T-helper 17 cell (primary cell): ENCODE measurements at places on chromosomes 11 and 22.

DNA sequence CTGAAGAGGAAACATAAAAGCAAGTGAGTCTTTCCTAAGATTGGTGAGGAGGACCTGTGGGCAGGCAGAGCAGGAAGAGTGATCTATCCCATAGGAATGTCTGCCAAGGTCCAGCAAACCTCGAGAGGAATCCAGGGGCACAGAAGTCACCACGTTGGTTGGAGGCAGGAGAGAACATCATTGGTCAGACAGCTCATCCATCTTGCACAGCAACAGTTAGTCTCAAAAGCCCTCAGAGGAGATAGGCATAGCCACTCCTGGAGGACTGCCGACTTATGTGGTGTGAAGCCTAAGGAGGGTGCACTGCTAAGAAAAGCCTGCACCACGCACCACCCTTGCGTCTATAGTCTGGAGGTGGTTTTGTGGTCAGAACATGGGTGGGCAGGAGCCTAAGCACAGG, 109.1 kb downstream of the RASSF10 start:
- DNase-seq = no peak

DNA sequence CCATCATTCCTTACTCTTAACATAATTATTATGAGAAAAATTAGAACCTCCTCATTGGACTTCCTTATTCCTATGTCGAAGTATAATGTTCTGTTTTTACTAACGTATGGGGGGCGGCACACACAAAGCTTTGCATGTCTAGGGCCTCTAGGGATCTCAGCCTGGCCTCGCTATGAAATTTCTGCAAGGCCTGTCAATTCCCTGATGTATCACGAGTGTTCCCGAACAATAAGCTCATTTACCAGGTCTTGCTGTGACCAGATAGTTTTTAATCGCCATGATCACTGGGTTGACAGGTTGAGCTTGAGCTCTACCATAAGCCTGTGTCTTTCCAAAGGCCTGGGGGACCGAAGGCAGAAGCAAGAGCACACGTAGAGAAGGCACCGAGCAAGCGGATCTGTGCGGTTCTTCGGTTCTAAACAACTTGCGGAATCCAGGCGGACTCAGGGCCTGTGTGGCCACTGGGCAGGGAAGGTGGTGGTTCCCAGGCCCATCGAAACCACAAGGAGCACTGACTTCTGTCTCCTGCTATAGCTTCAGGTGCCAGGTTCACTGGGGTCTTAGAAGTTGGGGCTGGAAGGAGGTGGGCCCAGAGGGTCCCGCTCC, 10.4 kb upstream of the FXYD2 start:
- DNase-seq = no peak

DNA sequence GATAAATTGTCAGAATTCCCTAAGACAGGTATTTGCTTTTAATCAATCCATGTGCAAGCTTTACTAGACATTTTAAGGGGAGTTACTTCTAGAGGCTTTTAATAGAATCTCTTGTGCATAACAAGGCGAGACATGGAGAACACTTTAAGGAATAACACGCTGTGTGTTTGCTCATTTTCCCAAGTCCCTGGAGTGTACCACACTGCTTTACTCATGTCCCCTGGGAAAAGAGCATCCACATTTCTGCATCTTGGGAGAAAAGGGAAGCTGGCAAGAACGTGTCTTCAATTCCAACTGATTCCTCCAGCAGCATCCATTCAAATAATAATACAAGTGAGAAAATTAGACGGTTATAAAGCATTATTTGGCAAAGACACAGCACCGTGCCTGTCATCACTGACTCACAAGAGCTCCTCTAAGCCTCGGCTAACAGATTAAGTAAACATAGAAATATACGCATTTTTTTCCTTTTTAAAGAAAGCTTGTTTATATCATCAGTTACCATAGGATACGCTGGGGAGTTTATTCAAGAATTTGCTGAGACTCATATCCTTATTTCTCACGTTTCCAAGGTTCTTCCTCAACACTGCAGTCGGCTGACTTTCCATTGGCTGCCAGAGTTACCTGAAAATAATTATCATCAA, 121.5 kb downstream of the CD44 start:
- no peak for DNase-seq

- no peak for DNase-seq
Observed at GRCh38 chr11:60984636-60985035, 13.2 kb downstream of the CD6 start.

DNA sequence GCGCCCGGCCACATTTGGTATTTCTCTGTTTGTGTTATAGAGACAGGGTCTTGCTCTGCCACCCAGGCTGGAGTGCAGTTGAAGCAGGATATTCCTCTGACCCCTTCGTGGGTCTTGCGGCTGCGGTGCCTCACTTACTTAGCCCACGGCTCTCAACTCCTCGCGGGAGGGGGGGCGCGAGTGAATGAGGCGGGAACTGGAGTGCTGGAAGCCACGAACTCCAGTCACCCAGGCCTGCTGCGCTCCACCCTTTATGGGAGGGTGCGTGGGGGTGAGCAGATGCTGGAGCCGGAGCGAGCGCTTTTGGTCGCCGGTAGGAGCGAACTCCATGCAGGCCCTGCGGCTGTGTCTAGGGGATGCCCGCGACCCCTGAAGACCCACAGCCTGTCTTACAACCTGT, 1.8 kb downstream of the C11orf54 start:
- DNase-seq = no peak

DNA sequence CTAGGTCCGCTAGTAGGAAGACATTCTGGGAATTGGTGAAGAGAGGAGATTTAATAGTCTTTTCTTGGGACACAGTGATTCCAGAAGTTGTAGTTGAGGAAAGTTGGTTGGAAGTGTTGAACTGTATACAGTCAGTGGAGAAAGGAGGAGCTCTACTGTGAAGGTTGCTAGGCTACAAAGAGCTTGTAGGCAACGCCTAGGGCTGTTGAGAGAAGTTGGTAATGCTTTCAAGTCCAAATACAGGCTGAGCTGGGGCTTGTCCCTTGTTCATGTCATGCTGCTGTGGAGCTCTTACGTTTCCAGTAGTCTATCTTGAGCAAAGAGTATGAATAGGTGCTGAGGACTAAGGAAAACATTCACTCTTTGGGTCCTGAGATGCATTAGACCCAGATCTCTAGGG, 1.1 kb downstream of the TBCEL start:
- DNase-seq = no peak

DNA sequence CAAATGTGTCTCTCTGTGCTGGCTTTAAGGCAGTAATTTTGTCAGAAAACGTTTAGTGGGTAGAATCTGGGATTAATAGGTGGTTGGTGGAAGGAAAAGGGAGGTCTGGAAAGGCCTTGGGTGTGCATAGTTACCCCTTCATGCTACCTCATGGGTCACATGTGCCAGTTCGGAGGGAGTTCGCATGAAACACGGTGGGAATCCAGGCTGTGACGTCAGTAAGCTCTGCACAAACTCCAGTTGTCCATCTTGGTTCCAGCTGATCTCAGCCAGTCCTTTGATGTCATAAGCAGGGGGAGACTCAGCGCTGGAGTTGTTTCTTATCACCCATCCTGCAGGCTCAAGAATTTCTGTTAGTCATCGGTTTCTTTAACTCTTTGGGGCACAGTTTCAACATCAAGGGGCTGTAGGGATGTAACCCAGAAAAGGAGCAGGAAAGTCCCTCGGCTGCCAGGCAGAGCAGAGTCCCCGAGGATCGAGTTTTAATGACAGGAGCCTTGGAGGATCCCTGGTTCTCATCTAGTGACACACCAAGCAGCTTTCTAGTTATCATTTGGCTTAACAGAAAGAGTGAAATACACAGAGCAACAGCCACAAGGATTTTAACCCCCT, 28.9 kb downstream of the MOV10L1 start:
- DNase-seq = no peak

DNA sequence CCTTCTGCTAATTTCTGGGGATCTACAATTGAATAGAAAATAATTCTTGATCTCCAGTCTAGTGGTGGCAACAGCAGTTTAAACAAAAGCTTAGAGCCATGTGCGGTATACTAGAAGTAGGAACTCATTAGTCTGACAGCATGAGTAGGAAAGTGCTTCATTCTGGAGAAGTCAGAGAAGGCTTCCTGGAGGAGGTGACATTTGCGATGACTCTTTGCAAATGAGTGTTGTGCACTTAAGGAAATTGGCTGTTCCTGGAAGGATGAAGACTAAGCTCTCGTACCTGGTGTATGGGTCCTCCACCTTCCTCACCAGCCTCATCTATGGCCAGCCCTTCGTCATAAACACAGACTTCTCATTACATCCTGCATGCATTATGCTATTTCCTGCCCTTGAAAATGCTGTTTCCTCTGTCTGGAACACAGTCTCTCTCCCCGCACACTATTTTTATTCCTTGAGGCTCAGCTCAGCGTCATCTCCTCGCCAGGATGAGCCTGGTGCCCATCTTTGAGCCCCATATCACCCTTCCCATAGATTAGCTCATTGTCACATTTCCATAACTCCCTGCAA, 132.9 kb downstream of the PKNOX2 start:
- DNase-seq = no peak

DNA sequence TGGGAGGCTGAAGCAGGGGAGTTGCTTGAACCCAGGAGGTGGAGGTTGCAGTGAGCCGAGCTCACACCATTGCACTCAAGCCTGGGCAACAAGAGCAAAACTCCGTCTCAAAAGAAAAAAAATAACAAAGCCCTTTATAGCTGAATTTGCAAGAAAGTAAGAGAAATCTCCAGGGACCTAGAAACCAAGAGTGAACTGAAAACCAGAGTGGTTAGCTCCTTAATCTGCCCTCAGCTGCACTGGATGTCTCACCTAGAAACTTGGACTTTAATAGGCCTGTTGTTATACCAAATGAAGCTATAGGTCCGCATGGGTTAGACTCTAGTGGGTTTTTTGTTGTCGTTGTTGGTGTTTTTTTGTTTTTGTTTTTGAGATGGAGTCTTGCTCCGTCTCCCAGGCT, 4.1 kb downstream of the NEU3 start:
- DNase-seq = no peak

DNA sequence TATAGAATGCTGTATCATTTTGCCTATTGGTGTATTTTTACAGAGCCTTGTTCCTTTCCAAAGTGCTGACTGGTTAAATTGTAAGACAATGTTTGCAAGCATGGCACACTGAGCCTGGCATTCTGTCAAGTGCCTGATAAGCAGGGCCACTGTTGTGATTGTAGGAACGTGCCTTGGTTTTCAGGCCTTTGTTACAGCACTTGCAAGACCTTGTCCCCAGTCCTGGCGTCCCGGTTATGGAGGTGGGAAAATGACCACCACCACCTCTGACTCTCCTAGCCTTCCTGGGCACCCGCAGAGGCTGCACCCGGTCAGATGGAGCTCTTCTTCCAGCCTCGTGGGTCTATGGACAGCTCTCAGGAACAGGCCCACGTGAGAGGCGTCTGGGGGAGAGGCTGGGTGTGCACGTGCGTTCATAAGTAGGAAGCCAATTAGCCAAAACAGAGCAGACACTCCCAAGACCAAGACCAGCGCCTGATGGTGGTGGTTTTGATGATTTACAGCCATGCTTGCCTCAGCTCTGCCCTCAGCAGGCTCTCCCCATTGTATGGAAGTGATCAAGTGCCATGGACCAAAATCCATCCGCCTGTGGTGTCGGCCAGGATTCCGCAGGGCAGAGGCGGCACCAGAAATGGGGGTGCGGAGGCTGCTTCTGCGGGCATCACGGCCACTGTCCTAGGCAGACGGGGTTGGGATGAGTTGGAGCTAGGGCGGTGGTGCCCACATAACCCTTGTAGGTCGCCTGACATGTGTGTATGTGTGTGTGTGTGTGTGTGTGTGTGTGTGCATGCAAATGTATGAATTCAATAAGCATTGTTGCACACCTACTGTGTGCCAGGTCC, 89.8 kb downstream of the RTL6 start:
- no peak for DNase-seq

GRCh38 chr11:26703411-26704191, 18.3 kb downstream of the SLC5A12 start:
- DNase-seq = no peak

GRCh38 chr11:84333221-84333620, 1047.1 kb upstream of the CCDC90B start:
- no peak for DNase-seq

DNA sequence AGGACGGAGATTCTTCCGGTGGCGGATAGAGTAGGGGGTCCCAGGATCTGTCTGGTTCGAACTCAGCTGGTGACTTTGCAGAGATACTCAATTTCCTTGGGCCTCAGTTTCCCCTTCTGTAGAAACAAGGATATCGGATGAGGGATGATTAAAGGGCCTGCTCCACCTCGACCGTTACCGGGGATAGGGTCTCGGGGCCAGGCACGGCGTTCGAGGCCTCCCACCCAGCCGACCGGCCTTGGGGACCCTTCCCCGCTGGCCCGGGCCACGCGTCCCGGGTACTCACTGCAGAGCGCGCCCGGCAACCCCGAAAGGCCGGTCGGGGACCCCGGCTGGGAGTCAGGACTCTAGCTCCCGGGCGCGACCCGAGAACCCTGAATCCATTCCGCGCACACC, 321 bp downstream of the RHBDD3 start:
- no peak for DNase-seq

- no peak for DNase-seq
Observed at GRCh38 chr11:57804466-57804865, 42.9 kb downstream of the CTNND1 start.

- DNase-seq = no peak
Observed at GRCh38 chr11:122572592-122572991, 82.9 kb upstream of the UBASH3B start.

- DNase-seq = no peak
Observed at GRCh38 chr11:27277843-27278242, 85.2 kb downstream of the CCDC34 start.

DNA sequence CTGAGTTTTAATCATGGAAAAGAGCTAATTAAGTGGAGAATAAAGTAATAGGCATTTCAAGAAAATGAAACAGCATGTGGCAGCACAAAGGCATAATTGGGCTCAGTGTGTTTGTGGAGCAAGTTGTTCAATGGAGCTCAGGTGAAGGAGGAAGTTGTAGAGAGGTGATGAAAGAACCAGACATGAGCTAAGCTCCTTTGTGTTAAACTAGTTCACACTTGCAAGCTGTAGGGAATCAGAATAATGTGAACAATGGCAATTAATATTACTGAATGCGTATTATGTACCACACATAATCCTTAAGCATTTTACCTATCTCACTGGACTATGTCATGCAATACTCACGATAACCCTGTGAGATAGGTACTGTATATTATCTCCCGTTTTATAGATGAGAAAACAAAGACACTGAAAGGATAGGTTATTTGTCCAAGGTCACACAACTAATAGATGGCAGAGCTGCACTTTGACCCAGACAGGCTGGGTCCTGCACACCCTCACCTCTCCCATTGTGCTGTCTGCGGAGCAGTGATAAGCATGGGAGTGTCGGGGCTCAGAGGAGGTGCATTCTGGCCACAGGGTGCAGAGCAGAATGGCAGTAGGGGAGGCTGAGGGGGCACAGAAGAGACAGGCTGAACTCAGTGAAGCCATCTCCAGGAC, 8.9 kb downstream of the OLFML1 start:
- no peak for DNase-seq

GRCh38 chr22:46117206-46118199, 32.8 kb upstream of the PPARA start:
- DNase-seq = no peak

GRCh38 chr11:121648306-121648705, 195.5 kb upstream of the SORL1-AS1 start:
- no peak for DNase-seq

GRCh38 chr22:36065775-36066544, 37.3 kb upstream of the RBFOX2 start:
- DNase-seq = peak; percentile 47

GRCh38 chr11:2101171-2101675, 38.0 kb downstream of the IGF2 start:
- DNase-seq = no peak
